ENCODE measurements at places on chromosomes 4 and X.

- no peak for DNase-seq
- no peak overlapping the region for H3K27ac ChIP-seq
- H3K36me3 ChIP-seq = peaks cover 71% of the 10 kb centered on the region
- H3K4me3 ChIP-seq = no peak overlapping the region
- no peaks in the 10 kb centered on the region for H3K4me1 ChIP-seq
These were observed 47.8 kb downstream of the CLCN3 start for GRCh38 chr4:169668069-169668721.

DNA sequence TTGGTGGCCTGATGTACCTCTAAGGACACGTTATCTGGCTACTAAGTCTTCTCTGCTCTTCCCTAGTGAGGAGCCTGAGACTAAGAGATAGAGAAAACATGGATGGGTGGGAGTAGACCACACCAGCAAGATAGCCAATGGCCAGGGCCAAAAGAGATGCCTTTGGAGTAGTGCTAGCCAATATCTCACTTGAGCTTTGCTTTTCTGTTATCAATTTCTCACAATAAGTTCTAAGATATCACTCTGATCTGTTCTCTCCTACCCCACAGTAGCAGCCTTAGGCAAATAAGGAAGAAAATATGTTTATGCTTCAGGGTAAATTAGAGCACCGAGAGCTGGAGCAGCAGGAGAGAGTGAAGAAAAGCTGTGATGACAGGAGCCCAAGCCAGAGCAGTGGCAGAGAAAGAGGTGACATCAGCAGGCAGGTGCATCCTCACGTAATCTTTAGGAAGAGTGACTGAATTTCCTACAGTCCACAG lies 343.9 kb upstream of the NOCT start:
- no peak for DNase-seq
- peaks cover 38% of the 10 kb centered on the region for H3K4me1 ChIP-seq
- H3K4me3 ChIP-seq = no peak overlapping the region
- H3K36me3 ChIP-seq = no peaks in the 10 kb centered on the region
- no peaks in the 10 kb centered on the region for H3K27me3 ChIP-seq

- H3K4me1 ChIP-seq = no peaks in the 10 kb centered on the region
- H3K27me3 ChIP-seq = no peaks in the 10 kb centered on the region
- H3K27ac ChIP-seq = no peak overlapping the region
- no peak overlapping the region for H3K4me3 ChIP-seq
- no peak for DNase-seq
These were observed 265.0 kb upstream of the FAT4 start for GRCh38 chr4:125049711-125050110.

DNA sequence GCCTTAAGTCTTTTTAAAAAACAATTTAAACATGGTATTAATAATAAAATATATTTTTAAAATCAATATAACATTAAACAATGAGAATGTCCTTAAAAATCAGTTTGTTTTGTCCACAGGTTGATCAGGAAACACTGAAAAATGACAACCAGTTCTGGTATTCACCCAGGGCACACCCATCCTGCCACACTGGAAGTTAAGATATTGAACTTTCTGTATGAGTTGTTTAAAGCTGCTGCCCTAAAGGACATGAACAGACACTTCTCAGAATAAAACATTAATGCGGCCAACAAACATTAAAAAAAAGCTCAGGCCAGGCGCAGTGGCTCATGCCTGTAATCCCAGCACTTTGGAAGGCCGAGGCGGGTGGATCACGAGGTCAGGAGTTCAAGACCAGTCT lies 15.0 kb upstream of the HOPX start:
- no peak overlapping the region for H3K4me3 ChIP-seq
- H3K27ac ChIP-seq = no peak overlapping the region
- peaks cover 13% of the 10 kb centered on the region for H3K4me1 ChIP-seq
- peaks cover 3% of the 10 kb centered on the region for H3K27me3 ChIP-seq
- DNase-seq = no peak

- peaks cover 94% of the 10 kb centered on the region for H3K36me3 ChIP-seq
- no peak overlapping the region for H3K4me3 ChIP-seq
- no peak overlapping the region for H3K27ac ChIP-seq
- no peaks in the 10 kb centered on the region for H3K27me3 ChIP-seq
- no peaks in the 10 kb centered on the region for H3K4me1 ChIP-seq
These were observed 20.5 kb upstream of the NAP1L5 start for GRCh38 chr4:88718098-88718497.
